ENCODE measurements at places on chromosomes 5 and 9.

DNA sequence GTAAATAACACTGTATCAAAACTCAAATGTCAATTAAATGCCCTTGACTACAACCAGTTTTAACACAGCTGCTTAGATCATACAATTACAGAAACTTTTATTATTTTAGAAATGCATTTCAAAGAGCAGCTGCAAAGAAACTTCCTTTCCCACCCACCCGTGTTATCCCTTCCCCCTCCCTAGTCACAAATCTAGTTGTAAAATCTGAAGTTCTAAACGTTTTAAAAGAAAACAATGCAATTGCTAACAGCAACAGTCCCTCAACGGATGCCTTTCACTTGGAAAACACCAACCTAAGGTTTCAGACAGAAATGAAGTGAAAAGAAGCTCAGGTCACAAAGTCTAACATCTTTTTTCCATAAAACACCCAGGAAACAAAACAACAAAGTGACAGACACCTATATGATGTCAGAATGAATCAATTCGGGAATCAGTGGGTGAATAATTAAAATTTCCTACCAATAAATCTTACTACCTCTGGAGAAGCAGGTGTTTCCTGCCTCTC is 100.3 kb downstream of the FBXW11 start:
- no peak for DNase-seq

GRCh38 chr5:56145511-56145910 is 87.6 kb downstream of the ANKRD55 start:
- DNase-seq, result peak; percentile 33

- no peak for DNase-seq
These were observed 57.3 kb downstream of the STRBP start for GRCh38 chr9:123211081-123211480.

DNA sequence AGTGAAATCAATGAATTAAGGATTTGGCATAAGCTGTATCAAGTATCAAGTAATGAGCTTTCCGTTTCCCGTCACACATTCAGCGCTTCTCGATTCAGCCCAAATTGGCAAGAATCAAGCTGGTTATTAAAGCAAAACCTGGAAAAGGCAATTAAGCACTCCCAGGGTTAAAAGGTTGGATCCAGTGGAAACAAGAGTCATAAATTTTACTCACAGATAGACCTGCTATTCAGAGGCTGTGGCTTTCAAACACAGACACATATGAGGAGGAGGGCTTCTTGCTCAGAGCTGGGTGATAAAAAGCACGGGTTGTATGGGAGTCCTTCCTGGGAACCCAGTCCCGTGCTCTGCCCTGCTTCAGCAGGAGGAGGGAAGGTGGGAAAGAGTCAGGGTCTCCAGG is 112.3 kb upstream of the CXCL14 start:
- no peak for DNase-seq

- DNase-seq, result no peak
These were observed 8.6 kb downstream of the VLDLR start for GRCh38 chr9:2630158-2630557.

- no peak for DNase-seq
These were observed 133.6 kb upstream of the NR3C1 start for GRCh38 chr5:143537056-143537455.

DNA sequence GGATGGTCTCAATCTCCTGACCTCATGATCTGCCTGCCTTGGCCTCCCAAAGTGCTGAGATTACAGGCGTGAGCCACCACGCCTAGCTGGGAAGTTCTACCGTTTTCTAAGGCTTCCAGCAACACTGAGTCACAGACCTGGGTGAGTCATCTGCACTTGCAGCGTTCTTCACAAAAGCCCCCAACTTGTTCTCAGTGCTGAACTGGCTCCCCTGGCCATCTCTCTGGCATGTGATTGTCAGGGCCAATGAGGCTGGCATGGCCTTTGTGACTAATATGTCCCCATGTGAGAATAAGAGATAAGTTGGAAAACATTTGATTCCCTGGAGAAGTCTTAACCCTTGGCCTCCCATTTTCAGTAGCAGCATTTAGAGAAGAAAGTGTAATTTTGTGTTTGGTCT is 124.4 kb downstream of the WDR41 start:
- no peak for DNase-seq

- DNase-seq, result no peak
These were observed 11.2 kb downstream of the CCNI2 start for GRCh38 chr5:132758451-132758850.

DNA sequence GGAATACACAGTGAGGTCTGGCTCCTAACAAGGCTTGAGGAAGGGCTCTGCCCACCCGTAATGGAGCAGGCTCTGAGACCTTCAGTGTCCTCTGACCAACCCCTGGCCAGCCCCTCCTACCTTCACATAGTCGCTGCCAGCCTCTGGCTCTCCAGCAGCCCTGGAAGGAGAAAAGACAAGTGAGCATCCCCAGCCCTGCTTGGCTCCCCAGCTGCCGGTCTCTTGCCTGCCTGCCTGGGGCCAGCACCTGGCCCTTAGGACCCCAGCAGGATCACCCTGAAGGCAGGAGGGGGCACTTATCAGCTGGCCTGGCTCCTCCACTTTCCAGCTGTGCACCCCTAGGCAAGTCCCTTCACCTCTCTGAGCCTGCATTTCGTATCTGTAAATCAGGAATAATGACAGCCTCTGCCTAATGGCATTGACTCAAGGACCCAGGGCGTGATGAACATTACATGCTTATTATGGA is 16.9 kb downstream of the SH2D3C start:
- DNase-seq, result no peak

DNA sequence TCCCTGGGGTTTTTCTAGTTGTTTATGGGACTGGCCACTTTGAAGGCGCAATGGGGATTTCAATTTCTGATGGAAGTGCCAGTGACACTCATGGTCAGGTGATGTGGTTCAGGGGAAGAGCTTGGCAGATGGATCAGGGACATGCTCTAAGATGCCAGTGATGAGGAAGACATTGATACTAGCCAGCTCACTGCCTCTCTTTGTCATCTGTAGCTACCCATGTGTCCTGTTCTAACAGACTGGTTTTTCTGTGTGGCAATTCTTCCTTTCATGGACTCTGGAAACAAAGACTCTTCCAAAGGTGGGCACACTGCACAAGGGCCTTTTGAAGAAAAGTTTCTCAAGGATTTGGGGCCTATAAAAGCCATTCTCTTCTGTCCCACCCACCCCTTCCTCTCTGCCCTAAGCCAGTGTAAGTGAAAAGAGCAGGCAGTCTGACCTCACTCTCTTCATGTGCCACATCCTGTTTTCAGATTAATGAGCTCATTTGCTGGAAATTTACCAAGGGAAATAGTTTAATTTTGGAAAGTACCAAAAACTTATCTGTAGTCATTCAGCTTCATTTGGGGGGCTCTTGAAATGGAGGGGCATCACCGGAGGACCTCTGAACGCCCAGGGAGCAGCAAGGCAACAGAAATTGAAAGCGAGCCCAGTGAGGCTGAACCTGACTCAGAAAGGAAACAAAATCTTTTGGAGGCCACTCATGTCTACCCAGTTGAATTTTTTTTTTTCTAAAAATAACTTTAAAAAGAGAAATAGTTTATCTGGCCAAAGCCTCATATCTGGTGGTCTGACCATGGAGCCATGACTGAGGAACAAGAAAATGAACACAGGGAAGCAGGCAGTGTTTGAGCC is 4.9 kb upstream of the TRAF1 start:
- peak; percentile 67 for DNase-seq

DNA sequence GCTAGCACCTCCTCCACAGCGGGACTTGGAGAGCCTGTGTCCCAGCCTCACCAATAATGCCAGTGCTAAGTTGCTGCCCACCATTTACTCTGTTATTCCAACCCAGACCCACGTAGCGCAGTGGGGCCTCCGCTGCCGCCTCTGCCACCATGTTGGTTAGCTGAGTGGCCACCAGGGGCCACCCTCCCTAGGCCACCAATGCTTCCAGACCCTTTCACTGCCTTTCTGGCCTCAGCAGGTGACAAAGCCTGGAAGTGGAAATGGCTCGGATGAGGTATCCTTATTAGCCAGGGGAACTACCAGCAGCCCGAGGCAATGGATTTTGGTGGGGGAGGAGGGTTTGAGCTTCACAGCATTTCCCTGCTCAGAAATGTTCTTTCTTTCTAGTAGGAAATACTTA is 110.1 kb downstream of the OSTF1 start:
- DNase-seq, result no peak

DNA sequence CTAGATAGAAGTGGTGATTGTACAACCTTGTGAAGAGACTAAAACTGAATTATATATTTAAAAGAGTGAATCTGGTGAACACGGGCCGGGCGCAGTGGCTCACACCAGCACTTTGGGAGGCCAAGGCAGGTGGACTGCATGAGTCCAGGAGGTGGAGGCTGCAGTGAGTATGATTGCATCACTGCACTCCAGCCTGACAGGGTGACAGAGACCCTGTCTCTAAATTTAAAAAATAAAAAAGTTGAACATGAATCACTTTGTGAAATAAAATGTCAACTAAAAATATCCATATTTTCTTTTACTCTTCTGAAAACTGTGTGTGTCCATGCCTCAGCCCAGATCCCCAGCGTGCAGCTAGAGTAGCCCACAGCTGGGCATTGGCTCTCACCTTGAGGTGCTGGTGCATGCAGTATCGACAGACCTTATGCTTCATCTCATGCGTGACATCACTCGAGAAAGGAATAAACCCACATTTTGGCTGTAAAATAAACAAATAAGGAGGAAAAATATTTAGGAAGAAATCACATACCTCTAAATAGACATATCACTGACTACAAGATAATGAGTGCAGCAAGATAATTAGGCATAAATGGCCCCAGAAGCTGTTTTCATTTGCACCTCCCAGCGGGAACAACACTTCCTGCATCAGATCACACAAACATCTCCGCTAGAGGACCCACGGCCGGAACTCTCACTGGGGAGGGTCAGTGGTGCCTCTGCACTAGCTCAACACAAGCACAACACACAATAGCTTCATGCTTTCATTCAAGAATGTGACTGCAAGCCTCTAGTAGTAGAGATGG is 22.1 kb downstream of the IPPK start:
- no peak for DNase-seq

DNA sequence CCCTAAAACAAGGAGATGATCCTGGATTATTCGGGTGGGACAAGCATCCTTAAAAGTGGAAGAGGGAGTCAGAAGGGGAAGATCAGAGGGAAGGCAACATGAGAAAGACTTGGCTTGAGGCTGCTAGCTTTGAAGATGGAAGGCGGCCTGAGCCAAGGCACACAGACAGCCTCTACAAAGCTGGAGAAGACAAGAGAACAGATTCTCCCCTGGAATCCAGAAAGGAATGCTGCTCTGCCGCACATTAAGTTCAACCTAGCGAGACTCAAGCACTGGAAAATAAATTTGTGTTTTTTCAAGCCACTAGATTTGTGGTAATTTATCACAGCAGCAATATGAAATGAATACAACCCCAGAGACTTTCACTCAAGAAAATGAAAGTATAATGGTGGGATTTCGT is 17.9 kb downstream of the SLC36A3 start:
- no peak for DNase-seq

DNA sequence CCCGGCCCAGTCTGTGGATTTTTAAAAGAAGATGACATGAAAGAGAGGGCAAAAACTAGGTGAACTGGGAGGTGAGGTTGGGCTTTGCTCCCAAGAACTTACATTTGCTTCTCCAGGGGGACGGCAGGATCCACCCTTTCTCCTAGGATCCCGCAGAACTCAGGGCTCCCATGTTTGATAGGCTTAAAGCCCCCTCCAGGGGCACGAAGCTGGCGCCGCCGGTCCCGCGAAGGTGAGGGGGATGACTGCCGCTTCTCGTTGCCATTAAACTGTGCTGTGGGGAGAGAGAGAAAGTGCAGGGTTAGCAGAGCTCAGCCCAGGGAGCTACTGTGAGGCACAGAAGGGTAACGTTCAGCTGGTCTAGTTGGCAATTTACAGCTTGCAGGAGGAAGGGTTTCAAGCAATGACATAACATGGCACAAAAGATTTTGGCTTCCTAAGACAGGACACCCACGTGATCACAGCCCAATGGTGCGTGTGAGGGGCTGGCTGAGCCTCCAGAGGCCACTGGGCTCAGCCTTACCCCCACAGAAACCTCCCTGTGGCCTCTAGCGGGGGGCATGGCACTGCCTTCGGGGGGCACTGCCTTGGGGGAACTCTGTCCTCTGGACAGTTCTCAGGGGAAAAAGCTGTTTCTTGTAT is 52.0 kb upstream of the SLC25A51 start:
- no peak for DNase-seq

DNA sequence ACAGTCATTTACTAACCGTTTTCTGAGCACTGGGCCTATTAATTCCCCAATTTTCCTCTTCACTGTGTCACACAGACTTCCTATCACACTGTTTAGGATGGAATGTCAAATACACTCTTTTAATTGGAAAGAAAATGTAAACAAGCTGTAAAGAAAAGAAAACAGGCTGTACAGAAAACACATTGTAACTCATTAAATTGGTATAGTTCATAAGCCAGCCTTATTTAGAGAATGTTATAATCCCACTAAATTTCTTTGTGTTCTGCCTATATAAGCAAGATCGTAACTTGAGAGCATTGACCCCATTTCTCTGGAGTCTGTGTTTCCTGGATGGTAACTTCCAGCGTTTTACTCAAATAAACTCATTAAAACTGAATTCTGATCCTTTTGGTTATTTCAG is 46.5 kb downstream of the TARS1 start:
- no peak for DNase-seq

DNA sequence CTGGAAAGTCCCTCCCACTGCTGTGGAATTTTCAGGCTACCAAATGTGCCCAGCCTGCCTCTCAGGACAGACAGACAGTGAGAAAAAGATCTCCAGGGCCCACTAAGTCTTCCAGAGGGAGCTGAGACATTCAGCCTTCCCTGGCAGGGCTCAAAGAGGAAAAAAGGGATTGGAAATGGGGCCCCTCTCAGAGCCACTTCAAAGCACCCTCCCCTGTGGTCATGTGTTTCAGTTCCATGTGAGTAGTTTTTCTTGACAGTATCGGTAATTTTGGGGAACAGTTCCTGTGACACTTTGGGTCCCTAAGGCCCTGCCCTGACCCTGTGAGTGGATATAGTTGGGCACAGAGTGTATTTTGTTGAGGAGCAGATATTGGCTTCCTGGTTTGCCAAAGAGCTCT is 25.0 kb downstream of the LARP1 start:
- no peak for DNase-seq

GRCh38 chr9:22373636-22374035 is 73.0 kb upstream of the DMRTA1 start:
- no peak for DNase-seq

GRCh38 chr9:98532147-98532546 is 176.6 kb downstream of the GABBR2 start:
- DNase-seq, result no peak

DNA sequence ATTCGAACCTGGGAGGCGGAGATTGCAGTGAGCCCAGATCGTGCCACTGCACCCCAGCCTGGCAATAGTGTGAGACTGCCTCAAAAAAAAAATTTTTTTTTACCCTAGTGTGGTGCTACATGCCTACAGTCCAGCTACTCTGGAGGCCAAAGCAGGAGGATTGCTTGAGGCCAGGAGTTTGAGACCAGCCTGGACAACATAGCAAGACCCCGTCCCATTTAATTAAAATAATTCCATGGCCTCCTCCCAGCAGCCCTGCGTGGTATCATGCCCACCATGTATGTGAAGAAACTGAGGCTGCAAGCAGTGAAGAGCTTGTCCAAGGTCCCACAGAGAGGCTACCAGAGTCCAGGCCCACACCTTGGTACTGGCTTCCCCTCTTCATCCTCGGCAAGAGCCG is 19.4 kb upstream of the PHYHD1 start:
- DNase-seq, result no peak
